ENCODE measurements at places on chromosomes 1 and 21.

DNA sequence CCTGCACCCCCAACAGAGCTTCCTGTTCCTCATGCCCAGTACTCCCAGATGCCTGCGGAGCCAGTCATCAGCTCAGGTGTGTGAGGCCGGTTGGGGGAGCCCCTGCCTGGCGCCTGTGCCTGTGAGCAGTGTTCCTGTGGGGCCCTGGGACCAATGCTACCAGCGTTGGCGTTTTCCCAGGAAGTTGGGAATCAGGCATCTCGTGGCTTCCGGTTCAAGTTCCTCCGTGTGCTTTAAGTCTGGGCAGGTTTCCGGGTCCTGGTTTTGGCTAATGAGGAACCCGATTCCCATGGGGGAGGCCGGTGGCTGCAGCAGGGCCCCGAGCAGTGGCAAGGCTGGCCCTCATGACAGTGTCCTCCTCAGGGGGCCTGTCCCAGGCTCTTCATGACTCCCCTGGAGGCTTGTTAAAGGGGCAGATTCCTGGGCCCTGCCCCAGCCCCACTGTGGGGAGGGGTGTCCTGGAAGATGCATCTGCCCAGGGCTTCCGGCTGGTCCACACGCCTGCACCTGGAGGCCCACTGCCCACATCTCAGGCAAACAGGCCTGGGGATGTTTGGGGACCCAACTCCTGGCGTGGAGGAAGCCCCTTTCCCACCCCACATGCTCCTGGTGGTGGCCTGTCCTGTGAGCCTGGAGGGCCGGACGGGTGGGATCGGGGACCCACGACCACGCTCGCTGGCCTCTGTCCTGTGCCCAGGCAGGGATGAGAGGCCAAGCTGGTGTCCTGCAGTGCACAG lies 26.2 kb downstream of the TP73 start:
- no peak for DNase-seq

- no peak for DNase-seq
Observed at GRCh38 chr1:89047734-89048133, 17.3 kb downstream of the GBP1 start.

GRCh38 chr1:44157903-44158302 lies 16.5 kb upstream of the KLF18 start:
- DNase-seq, result no peak

- peak; percentile 82 for DNase-seq
Observed at GRCh38 chr21:43921979-43922945, 57.2 kb downstream of the AGPAT3 start.

- DNase-seq, result no peak
Observed at GRCh38 chr1:36554323-36554628, 71.6 kb upstream of the CSF3R start.

- DNase-seq, result no peak
Observed at GRCh38 chr1:240194120-240194519, 102.4 kb downstream of the FMN2 start.

DNA sequence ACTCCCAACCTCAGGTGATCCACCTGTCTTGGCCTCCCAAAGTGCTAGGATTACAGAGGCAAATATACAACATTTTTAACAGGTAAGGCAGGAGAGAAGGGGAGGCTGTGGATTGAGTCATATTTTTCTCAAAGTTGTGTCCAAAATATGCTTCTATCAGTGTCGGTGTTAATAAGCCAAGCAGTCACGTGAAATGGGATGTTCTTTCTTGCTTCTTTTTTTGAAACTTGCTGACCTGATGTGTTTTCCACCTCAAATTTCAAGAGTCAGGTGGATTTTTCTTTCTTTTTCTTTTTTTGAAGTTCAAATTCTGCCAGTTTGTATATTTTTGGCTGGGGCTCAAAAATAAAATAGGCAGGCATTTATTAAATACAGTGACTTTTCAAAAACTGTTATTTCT lies 91.5 kb downstream of the PCP4 start:
- no peak for DNase-seq

GRCh38 chr1:41640141-41640751 lies 155.8 kb upstream of the EDN2 start:
- no peak for DNase-seq

- no peak for DNase-seq
Observed at GRCh38 chr21:31354122-31354521, 10.1 kb upstream of the TIAM1 start.

DNA sequence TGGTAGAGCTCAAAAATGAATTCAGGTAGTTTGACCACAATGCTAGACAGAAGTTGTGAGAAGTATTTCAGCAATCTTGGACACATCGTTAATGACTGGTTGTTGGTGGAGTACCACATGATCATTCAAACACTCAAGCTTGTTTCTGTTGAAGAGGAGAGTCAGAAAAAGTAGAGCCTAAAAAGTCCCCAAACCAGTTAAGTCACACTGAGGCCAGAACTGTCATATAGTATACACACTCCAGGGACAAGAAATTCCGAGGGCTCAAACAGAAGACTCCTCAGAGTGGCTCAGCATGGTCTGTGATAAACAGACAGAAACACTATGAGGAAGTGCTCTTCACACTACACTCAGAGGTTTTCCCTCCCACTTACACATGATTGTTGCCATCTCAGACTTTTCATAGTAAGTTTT lies 5.8 kb downstream of the TRIM33 start:
- DNase-seq, result no peak

- peak; percentile 81 for DNase-seq
Observed at GRCh38 chr1:154975409-154976059, 1.1 kb downstream of the CKS1B start.

GRCh38 chr1:85202092-85202863 lies 1.5 kb upstream of the SYDE2 start:
- no peak for DNase-seq

- DNase-seq, result no peak
Observed at GRCh38 chr1:71640116-71640515, 559.3 kb upstream of the ZRANB2 start.
